T-cell (primary cell): ENCODE measurements at places on chromosomes 12 and 14.

DNA sequence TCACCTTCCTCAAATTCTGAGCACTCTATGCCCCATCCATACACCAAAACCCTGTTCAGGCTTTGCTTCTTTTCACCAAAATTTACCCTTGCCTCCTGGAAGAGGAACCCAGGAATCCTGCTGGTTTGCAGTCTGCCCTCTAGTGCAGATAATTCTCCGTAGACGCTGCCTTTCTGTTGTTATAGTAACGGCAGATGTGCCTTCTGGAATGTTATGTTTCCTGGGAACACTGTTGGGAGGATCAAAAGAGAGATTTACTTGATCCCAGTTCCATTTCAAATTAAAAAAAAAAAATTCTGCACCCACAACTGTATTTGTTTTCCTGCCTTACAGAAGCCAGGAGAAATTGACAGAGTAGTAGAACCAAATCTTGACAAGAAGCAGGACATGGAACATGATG is 104.2 kb upstream of the RMST start:
- no peak for DNase-seq

DNA sequence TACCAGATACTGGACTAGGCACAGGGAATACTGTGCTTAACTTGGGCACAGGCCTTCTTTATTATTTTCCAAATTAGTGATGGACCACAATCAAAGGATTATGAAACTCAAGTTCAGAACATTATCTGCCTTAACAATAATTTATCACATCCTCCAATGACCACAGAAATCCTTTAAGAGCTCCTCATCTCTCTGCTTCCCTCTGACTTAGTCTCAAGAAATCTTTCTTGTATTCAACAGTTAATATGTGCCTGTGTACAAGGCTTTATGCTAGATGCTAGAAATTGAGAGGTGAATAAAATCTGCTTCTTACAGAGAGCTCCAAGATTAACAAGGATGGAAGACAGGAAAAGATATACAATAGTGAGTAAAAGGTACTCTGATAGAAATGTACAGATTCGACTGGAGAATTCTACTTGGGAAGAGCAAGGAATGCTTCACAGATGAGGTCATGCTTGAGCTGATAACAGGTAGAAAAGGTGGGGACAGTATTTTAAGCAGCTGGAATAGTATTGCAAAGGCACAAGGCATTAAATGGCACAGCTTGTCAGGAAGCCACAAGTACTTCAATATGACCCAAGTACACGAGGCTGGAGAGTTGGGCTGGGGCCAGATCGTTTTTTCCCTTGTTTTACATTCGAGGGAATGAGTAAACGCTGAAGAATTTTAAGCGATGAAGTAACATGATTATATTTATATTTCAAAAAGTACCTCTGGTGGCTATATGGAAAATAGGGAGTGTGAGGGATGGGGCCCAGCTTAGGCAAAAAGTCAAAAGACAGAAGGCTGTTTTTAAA is 55.1 kb upstream of the ARID2 start:
- no peak for DNase-seq

DNA sequence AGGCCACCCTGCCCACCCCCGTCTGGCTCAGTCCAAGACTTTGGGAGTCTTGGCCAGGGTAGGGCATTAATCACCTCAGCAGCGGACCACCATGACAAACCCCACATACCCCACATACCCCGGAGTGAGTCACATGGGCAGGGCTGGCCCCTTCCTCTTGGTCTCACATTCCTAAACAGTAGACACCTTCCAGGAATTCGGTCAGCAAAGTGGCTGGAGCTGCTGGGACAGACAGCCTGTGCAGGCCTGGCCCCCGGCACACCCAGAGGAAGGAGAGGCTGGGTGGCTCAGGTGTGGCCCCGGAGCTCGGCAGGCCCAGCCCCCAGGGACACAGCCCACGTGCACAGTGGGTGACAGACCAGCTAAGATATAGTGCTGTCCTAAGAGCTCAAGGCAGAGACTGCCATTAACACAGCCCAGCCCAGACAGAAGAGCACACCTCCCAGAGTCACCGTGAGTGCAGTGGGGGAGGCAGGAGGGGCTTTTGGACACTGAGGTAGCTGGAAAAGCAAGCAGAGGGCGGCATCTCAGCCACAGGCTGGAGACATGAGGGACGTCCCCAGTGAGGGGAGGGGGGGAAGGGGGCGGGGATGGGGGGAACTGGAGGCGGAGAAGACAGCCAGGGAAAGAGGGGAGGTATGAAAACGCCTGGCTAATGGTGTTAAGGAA is 24.0 kb downstream of the CCDC85C start:
- DNase-seq = no peak

DNA sequence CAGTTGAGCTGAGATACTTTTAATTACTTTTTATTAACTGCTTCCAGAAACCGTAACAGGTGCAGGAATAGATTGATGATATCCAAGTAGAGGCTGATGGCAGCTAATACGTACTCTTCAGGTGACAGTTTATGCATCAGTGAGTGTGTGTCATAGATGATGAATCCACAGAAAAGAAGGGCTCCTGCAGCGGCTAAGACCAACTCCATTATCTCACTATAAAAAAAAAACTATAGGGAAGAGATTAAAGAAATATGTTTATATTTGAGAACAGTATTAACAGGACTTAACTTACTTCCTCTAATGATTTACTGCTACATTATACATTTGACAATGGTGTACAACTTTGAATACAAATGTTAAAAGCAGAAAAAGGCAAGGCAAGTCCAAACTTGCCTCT is 7.4 kb upstream of the LLPH start:
- DNase-seq = no peak

DNA sequence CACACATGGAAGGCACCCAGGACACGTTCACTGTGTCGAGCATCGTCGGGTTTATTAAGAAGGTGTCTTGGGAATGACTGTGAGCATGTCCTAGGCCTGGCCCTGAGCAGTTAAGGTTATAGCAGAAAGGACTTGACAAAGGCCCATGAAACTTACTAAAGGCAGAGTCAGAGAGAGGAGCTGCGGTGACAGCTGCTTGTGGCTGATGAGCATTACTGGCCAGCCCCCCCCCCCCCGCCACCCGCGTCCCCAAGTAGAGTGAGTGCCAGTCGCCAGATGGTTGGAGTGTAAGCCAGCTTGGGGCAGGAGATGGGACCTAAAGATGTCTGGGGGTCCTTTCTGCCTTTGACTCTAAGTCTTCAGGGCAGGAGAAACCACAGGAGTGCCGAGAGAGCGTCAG is 169.9 kb downstream of the TSPAN9 start:
- no peak for DNase-seq

DNA sequence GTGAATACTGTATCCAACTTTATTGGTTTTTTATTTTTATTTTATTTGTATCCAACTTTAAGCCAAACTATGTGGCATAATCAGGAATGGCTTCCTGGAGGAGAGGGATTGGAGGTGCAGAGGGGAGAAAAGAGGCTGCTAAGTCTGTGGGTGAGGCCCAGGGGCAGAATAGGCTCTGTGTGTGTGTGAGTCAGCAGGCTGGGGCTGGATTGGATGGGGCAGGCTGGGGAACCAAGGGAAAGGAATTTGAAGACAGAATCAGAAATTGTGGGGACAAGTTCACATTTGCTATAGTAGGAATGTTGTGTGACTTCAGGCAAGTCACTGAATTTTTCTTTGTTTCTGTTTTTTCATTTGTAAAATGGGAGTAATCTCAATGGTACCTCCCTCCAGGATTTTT is 12.8 kb upstream of the RILPL1 start:
- DNase-seq = no peak

- DNase-seq = no peak
Measured at GRCh38 chr14:76836029-76836630, 9.9 kb downstream of the LRRC74A start.

DNA sequence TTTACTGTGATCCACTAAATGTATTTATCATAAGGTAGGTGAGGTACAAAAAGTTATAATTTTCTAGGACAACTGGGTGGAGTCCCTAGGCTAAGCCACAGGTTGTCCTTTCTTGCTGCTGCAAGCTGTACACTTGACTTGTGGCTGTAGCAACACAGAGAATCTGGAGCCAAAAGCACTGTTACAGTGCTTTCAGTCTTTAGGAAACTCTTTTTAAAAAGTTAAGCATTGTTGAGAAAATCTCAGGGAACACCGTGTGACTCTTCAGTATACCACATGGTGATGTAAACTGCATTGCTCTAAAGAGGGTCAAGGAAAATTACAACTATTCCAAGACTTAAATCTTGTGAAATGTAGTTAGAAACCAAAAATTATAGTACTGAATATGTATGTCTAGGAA is 11.4 kb downstream of the SLC15A5 start:
- DNase-seq = no peak

DNA sequence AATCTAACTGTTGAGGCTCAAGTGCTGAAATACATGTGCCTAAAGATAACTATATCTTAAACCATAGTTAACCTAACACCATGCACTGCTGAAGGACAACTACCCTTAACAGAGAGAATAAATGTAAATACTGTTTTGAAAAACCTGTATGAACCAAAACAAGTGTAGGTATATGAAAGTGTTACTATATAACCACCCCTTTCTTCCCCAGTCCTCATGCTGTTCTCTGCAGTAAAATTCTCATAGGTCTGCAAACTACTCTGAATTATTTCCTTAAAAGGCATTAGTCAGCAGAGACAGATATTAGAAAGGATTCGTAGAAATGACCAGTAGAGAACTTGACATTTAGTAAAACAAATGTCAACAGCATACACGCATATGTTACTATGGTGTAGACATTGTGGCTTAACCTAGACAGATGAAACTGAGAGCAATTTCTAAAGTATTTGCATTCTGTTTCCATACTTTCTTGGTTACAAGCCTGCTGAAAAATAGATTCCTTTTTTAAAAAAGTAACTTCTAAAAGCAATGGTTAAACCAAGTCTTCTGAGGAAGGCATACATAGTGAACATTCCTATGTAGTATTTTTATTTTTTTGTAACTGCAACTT is 13.9 kb downstream of the CSRP2 start:
- no peak for DNase-seq

GRCh38 chr12:52229836-52230343 is 3.2 kb upstream of the KRT7 start:
- no peak for DNase-seq

- no peak for DNase-seq
Measured at GRCh38 chr14:73787486-73788316, 63.9 kb upstream of the PTGR2 start.

DNA sequence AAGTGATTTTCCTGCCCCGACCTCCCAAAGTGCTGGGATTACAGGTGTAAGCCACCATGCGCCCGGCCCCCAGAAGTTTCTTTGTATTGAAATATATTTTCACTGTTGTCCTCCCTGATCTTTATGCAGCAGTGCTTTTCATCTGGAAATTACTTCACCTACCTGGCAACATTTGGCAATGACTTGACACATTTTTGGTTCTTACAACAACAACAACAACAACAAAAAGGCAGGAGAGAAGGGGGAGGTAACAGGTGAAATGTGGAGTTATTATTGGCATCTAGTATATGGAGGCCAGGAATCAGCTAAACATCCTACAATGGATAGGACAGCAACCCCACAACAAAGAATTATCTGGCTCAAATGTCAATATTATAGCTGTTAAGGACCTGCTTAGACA is 13.9 kb downstream of the FANCM start:
- no peak for DNase-seq

DNA sequence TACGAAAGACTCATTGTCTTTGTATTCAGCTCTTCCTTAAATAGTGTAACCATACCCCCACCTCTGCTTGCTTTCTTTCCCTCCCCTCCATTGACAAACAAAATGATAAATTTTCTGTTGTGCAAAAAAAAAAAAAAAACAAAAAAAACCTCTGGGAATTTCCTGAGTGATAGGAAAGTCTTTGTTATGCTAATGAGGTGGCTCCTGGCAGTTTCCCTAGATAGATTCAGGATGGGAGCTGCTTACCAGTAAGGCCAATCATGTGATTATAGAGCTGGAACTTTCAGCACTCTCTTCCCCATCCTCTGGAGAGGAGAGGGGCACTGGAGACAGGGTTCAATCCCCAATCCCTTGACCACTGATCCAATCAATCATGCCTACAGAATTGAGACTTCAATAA is 120.5 kb downstream of the NUAK1 start:
- DNase-seq = no peak

DNA sequence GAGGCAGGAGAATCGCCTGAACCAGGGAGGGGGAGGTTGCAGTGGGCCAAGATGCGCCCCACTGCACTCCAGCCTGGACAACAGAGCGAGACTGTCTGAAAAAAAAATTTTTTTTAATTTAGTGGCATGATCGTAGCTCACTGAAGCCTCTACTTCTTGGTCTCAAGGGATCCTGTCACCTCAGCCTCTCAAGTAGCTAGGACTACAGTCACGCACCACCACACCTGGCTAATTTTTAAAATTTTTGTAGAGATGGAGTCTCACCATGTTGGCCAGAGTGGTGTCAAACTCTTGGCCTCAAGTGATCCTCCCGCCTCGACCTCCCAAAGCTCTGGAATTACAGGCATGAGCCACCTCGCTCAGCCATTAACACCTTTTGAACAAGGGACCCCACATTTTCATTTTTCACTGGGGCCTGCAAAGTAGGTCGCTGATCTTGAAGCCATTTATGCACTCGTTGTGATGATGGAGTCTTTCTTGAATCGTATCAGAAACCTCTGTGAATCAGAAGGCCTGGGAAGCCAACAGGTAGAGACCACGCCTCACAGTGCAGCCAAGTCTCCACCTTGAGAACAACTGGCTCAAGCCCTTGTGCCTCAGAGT is 5.9 kb downstream of the HCAR1 start:
- DNase-seq = no peak

GRCh38 chr14:32561520-32561919 is 232.4 kb downstream of the AKAP6 start:
- DNase-seq = no peak

GRCh38 chr14:72863216-72864006 is 30.5 kb downstream of the DPF3 start:
- DNase-seq = no peak

DNA sequence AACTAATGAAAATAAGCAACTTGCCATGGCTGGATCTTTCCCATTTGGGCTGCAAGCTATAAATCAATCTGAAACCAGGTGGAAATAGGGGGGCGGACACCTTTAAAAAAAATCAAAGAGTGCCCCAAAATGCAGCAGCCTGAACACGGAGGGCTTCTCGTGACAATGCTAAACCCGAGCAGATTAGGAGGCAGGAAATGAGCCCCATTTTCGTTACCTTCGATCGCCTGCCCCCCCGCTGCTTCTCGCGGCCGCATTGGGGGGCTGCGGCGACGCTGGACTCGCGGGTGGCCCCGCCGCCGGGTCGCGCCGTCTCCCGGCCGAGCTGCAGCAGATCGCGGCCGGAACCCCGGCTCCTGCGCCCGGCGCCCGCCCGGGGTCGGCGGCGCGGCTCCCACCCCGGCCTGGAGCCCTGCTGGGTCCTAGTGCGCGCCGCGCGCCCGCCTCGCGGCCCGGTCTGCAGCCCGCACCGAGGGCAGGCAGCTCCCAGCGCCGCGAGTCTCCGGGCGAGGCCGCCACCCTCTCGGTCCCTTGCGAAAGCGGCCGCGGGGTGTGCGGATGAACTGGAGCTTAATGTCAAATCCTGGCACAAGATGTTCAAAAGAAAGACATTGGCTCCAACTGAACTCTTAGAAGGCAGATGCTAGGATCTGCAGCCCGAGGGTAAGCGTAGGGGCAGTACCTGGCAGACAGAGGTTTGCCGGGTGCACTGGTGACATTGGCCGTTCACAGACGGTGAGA is 201.9 kb upstream of the FOXN3 start:
- peak; percentile 67 for DNase-seq
